ENCODE measurements at places on chromosomes 1 and 21.

- no peak for DNase-seq
Observed at GRCh38 chr1:174769961-174770549, 229.7 kb upstream of the CACYBP start.

- no peak for DNase-seq
Observed at GRCh38 chr1:84759756-84760155, 69.5 kb upstream of the SSX2IP start.

- peak; percentile 38 for DNase-seq
Observed at GRCh38 chr1:36554323-36554628, 71.6 kb upstream of the CSF3R start.

GRCh38 chr1:41545996-41546832 is 61.7 kb upstream of the EDN2 start:
- peak; percentile 59 for DNase-seq

- DNase-seq, result no peak
Observed at GRCh38 chr1:243407284-243408018, 151.6 kb downstream of the SDCCAG8 start.

DNA sequence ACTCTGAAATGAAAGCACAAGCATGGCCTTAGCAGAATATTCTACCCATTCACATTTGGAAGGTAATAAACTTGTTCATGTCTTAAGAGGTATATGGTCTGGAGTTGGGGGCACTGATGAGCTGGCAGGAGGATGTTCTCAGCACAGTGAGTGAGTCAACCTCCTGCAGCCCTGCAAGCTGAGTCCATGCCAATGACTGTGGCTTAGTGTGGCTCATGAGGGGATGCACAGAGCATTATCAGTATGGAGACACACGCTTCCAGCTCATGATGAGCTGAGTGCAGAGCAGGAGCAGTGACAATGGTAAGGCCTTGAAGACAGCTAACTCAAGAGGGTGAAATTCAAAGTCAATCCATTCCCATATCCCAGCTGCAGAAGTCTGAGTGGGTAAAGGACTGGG is 102.3 kb downstream of the TNFSF18 start:
- peak; percentile 66 for DNase-seq

- no peak for DNase-seq
Observed at GRCh38 chr1:240415532-240415931, 196.4 kb downstream of the GREM2 start.
